T-helper 1 cell (primary cell): ENCODE measurements at places on chromosomes 6 and 20.

GRCh38 chr20:4898282-4899244, 102.7 kb downstream of the SLC23A2 start:
- no peak for DNase-seq

DNA sequence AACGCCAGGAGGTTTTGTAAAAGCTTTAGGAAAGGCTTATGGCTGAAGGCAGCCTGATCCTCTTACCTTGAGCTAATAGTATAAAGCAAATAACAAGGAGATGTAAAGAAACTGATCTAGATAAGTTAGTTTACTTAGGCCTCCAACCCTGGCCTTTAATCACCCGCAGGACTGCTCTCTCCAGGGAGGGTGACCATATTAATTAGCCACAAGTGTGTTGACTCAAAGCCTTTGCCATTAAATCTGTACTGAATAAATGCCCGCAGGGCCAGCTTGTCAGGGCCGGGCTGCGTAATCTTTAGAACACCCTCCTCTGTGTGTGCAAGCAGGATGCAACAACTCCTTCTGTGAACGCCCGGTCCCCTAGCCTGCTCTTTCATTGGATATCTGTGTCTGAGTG, 6.1 kb upstream of the PRSS16 start:
- DNase-seq = no peak

- DNase-seq = no peak
Measured at GRCh38 chr20:62297449-62298227, 5.2 kb upstream of the ADRM1 start.

GRCh38 chr6:164398647-164399046, 910.8 kb downstream of the C6orf118 start:
- DNase-seq = no peak

- DNase-seq = no peak
Measured at GRCh38 chr6:140462076-140462452, 1087.6 kb upstream of the CITED2 start.

GRCh38 chr6:10082385-10082784, 332.5 kb downstream of the TFAP2A start:
- no peak for DNase-seq

DNA sequence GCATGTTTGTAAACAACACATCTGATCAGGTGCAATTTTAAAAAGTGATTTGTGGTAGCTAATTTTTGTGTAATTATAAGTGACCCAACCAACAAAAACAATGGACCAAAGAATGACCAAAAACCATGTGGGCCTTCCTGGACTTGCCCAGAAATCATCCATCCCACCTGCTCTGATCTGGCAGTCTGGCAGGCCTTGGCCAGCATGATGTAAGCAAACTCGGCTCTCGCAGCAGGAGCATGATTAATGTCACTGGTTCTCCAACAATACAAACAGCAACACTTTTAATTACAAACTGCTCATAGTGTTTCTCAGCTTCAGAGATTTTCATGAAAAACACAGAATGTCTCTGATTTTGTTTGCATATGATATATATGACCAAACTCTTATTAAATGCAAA, 16.1 kb downstream of the TP53INP2 start:
- DNase-seq = no peak

GRCh38 chr6:160348223-160349019, at the start of gene SLC22A3:
Gene SLC22A3 (plus strand): TSS chr6:160348378. CDS start chr6:160348420, 42 bp downstream.
- no peak for DNase-seq

GRCh38 chr6:157374889-157375443, 6.0 kb upstream of the ZDHHC14 start:
- no peak for DNase-seq

- no peak for DNase-seq
Measured at GRCh38 chr20:56986931-56987720, 279.3 kb downstream of the BMP7 start.

GRCh38 chr6:92810913-92811312, 608.4 kb downstream of the EPHA7 start:
- DNase-seq = no peak

DNA sequence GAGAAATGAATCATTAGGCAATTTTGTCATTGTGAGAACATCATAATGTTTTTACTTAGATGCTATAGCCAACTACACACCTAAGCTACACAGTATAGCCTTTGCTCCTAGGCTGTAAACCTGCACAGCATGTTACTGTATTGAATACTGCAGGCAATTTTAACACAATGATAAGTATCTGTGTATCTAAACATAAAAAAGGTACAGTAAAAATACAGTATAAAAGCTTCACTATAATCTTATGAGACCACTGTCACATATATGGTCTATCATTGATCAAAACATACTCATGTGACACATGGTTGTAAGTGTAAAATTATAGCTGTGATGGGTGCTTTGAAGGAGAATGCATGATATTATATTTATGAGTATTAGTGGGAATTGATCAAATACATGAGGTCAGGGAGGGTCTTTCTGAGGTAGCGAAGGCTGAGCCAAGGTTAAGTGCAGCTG, 29.2 kb upstream of the CCN2 start:
- no peak for DNase-seq

DNA sequence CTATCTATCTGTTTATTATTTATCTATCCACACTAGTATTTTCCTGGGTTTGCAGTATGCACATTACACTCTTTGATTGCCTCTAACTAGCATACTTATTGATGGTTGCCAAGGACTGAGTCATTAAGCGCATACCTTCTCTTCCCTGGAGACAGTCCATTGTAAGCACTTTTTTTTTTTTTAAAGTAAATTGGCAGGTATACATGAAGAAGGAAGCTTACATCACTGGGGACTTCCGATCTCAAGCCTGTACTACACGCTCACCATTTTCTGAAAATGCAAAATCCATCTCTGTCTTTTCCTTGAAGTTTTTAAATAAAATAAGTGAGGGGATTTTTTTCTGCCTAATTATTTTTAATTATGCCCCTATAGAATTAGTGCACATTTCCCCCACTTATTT, 63.5 kb downstream of the HMGN3 start:
- no peak for DNase-seq

DNA sequence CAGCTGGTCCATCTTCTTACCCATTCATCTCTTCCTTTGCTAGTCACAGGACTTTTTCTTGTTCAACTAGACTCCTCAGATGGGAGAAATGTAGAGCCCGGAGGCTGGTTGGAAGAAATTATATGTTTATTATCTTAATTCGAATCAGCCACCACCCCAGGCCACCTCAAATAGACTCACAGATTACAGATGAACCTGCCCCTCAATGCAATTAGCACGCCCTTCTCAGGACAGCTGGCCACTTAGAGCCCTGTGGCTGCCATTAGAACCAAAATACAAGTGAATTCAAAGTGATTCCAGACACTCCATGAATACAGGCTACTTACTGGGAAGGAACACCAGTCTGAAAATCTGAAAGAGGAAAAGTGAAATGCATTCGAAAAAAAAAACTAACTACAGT, 176.4 kb downstream of the MAFB start:
- DNase-seq = no peak

- DNase-seq = no peak
Measured at GRCh38 chr6:79813143-79813850, 134.1 kb downstream of the ELOVL4 start.

- no peak for DNase-seq
Measured at GRCh38 chr20:38935967-38936407, 9.8 kb downstream of the FAM83D start.

- DNase-seq = no peak
Measured at GRCh38 chr6:170166511-170167122, 124.3 kb downstream of the DLL1 start.

- no peak for DNase-seq
Measured at GRCh38 chr6:145071836-145072235, 663.5 kb downstream of the EPM2A start.

DNA sequence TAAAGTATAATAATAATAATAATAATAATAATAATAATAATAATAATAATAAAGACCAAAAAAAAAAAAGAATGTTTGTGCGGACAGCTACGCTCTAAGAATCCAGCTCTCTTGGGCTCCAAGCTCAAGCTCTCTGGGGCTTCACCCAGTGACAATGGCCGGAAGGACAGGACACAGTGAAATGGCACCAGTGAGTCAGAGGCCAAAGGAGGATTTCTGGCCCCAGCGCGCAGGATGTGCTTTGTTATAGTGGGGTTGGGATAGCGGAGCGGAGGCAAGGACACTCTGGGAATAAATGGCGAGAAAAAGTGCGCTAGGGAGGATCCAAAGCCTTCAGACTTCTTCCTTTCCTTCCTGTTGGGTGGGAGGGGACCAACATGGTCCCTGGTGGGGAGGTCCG, 38.2 kb downstream of the HLA-A start:
- no peak for DNase-seq

- DNase-seq = no peak
Measured at GRCh38 chr20:37804584-37805566, 98.1 kb upstream of the VSTM2L start.

- DNase-seq = no peak
Measured at GRCh38 chr6:100210137-100211117, 216.4 kb upstream of the MCHR2 start.

- DNase-seq = no peak
Measured at GRCh38 chr6:46776070-46776712, 17.0 kb upstream of the MEP1A start.

DNA sequence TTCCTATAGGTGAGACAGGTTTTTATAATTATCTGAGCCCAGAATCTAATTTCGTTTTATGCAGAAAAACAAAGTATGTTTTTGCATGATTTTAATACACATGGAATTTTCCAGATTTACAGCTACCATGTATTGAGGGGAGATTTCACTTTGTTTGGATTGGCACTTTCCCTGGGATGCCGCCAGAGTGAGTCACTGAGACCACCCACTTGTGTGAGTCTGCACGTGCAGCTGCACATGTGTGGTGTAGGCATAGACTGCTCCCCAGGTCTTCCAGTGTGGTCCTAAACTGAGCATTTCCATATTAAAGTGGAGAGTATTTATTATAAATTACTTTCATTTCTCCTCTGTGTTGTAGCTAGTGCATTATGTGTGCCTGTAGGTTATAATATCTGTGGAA, 186.8 kb downstream of the UBE3D start:
- DNase-seq = no peak

GRCh38 chr20:42494290-42494689, 695.4 kb downstream of the PTPRT start:
- no peak for DNase-seq

DNA sequence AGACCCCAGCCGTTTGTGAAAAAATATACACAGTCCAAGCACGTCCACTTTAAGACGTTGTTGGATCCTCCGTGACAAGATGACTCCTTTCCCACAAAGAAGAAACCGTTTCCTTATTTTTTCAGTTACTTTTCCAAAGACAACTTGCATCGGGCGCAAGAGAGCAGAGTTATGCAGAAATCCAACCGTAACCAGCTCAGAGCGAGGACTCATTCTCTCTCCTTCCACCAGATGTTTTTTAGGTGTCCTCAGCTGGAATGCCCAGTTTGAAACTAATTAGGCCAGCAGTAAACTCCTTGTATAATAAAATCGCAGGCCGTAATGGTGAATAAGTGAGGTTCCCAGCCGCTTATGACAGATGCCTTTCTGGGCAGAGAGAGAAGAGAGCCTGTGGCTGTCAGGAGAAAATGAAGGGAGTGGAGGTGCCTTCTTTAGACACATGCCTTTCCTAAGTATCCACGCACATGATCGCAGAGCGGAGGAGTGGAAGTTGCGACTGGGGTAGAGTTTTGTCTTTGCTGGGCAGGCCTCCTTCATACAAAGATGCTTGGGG, 2.8 kb downstream of the EYA2 start:
- DNase-seq = no peak

DNA sequence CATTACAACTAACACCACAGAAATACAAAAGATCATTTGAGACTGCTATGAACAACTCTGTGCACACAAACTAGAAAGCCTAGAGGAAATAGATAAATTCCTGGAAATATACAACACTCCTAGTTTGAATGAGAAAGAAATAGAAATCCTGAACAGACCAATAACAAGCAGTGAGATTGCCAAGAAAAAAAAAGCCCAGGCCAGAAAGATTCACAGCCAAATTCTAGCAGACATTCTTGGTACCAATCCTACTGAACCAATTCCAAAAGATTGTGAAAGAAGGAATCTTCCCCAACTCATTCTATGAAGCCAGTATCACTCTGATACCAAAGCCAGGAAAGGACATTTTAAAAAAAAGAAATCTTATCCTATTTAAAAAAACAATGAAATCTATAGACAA, 7.0 kb upstream of the CDK19 start:
- DNase-seq = no peak

GRCh38 chr20:62955519-62956386, 3.2 kb downstream of the SLC17A9 start:
- DNase-seq = no peak

DNA sequence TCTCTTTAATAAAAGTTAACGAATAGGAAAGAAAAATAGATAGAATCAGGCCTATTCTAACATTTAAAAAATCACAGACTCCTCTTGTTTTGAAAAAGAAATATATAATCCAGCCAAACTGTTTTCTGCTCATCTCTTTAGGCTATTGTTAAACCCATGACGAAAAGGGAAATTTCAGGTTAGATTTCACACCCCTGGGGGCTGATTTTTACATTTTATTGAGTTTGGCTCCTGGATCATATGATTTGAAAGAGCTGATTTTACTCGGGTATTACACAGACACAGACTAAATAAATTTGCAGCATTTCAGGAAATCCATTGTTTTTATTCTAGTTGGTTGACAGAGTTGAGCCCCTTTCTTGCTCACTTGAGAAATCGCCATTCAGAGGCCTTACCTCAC, 135.8 kb upstream of the HMGCLL1 start:
- DNase-seq = no peak

DNA sequence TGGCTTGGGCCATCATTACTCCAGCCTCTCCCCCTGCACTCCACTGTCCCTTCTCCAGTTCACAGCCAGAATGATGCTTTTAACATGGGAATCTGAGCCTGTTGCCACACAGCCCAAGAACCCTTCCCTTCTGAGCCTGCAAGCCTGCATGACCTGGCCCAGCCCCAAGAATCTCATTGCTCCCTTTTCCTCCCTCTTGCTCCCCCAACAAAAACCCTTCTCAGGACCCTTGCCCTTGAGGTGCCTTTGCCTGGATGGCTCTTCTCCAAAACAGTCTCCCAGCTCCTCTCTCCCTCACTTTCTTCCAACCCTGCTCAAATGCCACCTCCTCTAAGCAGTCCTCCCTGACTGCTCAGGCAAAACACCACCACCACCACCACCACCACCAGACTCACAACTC, 157.2 kb downstream of the ANKRD60 start:
- no peak for DNase-seq

- DNase-seq = no peak
Measured at GRCh38 chr20:21280522-21281016, 22.6 kb upstream of the XRN2 start.

DNA sequence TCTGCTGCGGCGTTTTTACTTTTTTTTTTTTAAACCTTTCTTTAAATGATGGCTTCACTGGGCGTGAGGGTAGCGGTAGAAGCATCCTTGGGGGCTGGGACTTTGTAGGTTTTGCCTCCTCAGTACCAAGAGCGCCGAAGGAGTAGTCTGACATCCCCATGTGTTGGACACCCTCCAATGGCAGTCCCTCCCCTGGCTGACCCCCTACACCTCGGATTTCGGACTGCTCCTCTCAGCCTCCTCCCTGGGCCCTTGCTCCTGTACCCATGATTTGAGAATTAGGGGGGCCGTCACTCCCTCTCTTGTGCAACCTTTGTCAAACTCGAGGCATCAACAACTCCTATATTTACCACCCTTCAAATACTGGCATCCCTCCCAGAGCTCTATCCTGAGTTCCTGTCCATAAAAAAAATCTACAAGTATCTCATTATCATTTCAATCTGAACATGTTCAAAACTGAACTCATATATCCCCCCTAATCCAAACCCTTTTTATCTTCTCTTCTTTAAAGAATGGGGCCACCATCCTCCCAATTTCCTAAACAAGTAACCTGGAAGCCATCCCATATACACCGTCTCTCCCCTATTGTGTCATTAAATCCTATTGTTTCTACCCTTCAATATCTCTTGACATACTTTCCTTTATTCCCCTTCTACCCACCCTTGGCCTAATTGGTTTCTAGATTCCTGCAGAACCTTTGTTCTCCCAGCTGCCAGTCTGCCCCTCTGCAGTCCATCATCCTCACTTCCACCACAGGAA, 1.2 kb upstream of the ARFGEF3 start:
- no peak for DNase-seq
